ENCODE measurements at places on chromosomes 11 and 22.

DNA sequence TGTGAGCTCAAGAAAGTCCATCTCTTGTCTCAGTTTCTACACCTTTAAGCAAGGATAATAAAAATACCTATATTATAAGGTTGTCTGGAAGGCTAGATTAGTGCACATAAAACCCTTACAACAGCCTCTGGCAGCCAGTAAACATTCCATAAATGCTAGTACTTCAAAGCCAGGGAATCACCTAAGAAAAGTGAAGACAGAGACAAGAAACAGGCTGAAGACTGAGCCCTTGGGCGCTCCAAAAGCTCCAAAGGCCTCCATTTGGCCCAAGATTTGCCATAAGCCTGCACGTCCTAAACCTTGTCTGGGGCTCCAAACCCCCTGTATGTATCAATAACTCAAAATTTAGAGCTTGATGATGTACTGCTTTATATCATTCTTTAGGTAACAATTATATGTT, 52.2 kb upstream of the AKIP1 start:
- no peak for DNase-seq

DNA sequence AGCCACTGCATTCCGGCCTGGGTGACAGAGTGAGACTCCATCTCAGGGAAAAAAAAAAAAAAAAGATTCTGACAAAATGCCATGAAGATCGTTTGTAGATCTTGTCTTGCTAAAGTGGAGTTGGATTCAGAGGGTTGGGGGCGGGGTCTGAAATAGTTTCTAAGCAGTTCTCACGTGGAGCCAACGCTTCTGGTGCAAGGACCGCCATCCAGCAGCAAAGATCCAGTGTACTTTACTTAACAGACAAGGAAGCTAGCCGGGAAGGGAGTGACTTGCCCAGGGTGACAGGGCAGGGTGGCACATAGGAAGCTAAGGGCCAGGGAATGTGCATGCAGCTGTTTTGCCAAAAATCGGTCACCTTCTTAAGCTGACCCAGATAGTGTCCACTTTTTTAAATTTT, 27.4 kb downstream of the APOL1 start:
- DNase-seq = no peak

GRCh38 chr11:88284336-88285050, 53.0 kb downstream of the CTSC start:
- DNase-seq = no peak

GRCh38 chr11:112634551-112634950, 326.7 kb upstream of the NCAM1 start:
- DNase-seq = no peak

DNA sequence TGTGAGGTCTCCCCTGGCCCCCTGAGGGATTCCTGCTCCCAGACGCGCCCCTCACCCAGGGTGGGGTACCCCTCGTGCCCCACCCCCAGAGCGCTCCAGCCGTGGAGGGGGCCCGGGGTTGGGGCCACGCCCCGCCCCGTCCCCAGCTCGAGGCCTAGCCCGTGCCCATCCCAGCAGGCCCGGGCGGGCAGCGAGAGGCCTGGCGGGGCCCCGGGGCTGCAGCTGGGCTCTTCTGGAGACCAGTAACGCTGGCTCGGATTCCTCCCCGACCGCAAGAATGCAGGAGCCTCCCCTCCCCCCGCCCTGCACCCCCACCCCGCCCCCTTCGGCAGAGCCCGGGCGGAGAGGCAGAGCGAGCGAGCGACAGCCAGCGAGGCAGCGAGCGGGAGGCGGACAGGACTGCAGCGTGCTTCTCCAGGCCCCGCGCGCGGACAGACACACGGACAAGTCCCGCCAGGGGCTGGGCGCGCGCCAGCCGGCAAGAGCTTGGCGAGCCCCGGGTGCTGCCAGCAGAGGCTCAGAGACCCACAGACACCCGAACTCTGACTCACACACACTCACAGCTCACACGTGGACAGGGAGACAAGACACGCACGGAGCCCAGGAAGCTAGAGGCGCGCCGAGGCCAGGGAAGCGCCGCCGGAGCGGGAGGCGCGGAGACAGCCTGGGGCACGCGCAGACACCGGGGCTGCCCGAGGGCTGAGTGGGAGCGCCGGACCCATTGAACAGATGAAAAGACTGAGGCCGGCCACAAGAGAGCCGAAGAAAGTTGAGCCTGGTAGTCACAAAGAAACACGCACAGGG, 15.2 kb downstream of the BCL9L start:
- no peak for DNase-seq

DNA sequence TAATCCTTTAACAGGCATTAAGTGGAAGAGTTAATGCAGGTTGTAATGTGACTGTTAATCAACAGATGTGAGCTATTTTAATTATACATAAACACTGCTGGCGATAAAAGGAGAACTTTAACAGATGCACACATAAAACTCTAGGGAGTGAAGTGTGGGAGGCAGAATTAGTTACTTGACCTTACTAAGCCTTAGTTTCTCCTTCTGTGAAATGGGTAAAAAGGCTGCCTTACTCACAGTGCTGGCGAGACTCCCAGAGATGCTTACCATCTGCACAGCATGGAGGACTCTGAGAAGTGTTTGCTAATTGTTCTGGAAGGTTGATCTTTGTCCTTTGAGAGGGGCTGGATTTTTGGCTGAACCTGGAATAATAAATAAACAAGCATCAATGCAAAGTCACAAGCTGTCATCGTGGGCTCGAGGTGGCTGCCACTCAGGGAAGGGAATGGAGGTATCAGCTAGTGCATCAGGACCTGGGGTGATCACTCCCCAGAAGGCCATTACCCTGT, 58.6 kb upstream of the MPEG1 start:
- no peak for DNase-seq
